ENCODE measurements at places on chromosomes 2 and 18. TPM values are rescaled to one million over a fixed set of nuclear protein-coding genes. Genes with fewer than 3 reads are reported as not detected.

The FAP gene
- total RNA-seq = not detected

The GAL3ST2 gene
- 3.9 TPM for total RNA-seq

The SCN7A gene
- total RNA-seq = not detected

The TCF4 gene
- 0.74 TPM for total RNA-seq

The CYP27C1 gene
- 0.94 TPM for total RNA-seq

The ANKRD53 gene
- not detected for total RNA-seq

The CACNB4 gene
- total RNA-seq = 0.98 TPM

The MERTK gene
- total RNA-seq = 3.4 TPM

The PLA2R1 gene
- 0.40 TPM for total RNA-seq

The UBE2E3 gene
- 139 TPM for total RNA-seq

The CHST10 gene
- total RNA-seq = not detected

The MEP1B gene
- total RNA-seq = not detected

The PRKAG3 gene
- total RNA-seq = not detected

The CYTIP gene
- total RNA-seq = not detected

The DPP10 gene
- not detected for total RNA-seq

The PCARE gene
- total RNA-seq = not detected

The MYL1 gene
- total RNA-seq = not detected

The ANKRD62 gene
- total RNA-seq = 0.20 TPM

The ACKR3 gene
- total RNA-seq = 19.6 TPM

The C2orf81 gene
- 9.8 TPM for total RNA-seq

The B3GNT7 gene
- total RNA-seq = 14.0 TPM

The ATP6V1C2 gene
- not detected for total RNA-seq

The TBR1 gene
- total RNA-seq = not detected

The CPO gene
- not detected for total RNA-seq

The FBXO36 gene
- total RNA-seq = 3.6 TPM
